ENCODE measurements at places on chromosomes 5 and 9.

DNA sequence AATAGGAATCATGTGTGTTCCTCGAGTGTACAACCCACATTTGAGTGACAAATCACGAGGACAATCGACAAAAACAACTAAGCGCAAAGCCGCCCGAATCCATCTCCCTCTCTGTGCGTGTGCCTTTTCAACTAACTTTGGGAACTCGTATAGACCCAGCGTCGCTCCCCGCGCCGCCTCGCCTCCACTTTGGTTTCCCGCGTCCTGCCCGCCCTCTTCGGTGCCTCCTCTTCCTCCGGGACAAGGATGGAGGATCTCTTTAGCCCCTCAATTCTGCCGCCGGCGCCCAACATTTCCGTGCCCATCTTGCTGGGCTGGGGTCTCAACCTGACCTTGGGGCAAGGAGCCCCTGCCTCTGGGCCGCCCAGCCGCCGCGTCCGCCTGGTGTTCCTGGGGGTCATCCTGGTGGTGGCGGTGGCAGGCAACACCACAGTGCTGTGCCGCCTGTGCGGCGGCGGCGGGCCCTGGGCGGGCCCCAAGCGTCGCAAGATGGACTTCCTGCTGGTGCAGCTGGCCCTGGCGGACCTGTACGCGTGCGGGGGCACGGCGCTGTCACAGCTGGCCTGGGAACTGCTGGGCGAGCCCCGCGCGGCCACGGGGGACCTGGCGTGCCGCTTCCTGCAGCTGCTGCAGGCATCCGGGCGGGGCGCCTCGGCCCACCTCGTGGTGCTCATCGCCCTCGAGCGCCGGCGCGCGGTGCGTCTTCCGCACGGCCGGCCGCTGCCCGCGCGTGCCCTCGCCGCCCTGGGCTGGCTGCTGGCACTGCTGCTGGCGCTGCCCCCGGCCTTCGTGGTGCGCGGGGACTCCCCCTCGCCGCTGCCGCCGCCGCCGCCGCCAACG, at the start of gene GPR150:
Gene GPR150, plus strand, starts transcription at position 58 of the 840 bp plus-strand sequence. Its CDS starts 189 bp downstream, at position 247.
- no peak for DNase-seq

DNA sequence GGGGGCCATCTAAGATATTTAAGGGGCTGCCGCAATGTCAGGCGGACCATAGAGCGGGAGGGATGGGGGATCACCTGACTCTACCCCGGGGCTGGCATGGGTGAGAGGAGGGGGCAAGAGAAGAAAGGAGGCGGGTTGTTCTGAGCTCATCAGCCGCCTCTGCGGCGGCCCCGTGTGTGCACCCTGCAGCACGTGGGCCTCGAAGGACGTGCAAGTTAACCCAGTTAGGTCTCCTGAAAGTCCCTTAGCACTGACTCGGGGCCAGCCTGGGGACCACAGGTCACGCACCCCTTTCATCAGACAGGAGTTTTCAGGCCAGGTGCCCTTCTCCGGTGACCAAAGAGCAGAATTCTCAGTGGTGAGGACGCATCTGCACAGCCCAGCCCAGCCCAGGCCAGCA, 58.0 kb downstream of the UBE2QL1 start:
- DNase-seq = no peak

DNA sequence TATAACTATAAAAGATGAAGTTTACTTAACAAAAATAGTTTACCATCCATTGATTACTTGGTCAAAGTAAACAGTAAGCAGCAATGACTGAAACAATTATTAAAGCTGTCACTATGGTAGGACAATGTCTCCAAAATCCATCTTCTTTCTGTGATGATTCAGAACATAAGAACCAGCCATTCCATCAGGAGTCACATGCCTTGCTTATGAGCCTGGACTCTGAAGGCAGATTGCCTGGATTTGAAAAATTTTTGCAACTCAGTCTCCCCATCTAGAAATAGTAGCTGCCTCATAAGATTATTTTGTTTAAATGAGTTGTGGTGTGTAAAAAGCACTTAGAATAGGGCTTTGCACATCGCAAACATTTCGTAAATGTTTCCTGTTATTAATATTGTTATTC, 136.2 kb downstream of the LIFR start:
- DNase-seq = no peak

- DNase-seq = no peak
Observed at GRCh38 chr9:35518981-35519679, 29.2 kb downstream of the RUSC2 start.

DNA sequence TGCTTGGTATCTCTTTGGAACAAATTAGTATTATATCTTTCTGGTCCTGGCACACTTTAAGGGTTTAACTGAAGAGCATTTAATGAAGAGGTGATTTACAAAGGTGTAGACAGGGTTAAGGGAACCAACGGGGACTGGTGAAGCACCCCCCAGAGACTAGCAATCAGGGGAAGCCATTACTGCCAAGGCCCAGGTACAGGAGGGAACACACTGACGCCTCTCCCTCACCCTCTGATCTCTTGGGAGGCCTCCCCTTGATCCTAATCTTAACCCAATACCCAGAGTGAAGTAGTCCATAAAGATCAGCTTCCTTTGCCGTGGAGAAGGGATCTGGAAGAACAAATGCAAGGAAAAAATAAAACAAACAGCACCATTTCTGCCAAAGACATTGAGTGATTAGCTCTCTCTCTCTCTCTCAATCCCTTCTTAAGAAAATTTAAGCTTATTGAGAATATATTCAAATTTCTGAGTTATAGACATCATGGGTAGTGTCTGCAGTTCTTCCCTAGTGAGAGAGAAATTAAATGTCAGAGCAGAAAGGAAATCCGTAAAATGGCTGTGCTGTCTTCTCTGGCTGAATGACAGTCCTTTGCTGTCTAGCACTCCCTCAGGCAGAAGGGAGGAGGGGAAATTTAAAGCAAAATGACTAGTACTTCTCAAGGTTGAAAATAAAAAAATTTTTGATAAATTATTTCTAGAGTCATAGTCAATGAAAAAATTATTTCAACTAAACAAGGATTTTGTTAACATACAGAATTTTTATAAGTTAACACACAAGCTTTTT, 20.0 kb downstream of the F2R start:
- no peak for DNase-seq

DNA sequence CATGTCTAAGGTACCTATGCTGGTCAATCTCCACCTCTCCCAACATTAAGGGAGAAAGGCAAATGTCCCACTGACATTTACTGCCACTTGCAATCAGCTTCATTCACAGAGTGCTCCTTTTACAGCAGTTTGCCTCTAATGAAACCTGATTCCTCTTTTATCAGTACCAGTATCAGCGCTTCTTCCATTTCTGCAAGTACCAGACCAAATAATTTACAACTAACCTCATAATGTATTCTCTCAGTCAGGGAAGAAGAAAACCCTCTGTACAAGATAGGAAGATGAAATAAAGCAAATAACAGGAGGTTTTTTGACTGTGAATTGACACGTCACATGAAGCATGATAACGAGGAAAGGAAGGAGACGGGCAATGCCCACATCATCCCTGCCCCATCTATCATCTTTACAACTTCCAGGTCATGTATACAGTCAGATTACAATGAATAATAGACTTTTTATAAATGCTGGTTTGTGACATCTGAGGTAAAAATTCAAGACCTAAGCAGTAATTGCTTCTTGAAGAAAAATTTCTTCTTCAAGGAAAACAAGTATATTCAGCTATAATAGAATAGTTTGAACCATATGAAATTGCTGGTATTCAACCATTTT, 21.9 kb downstream of the ABITRAM start:
- DNase-seq = no peak

GRCh38 chr5:119071561-119071995, 691 bp downstream of the DMXL1 start:
- no peak for DNase-seq
